ENCODE measurements at places on chromosomes 1 and 21. TPM values are rescaled to one million over a fixed set of nuclear protein-coding genes. Genes with fewer than 3 reads are reported as not detected.
A peak's percentile ranks its signal among the peaks of the same experiment; 100 is the strongest.

GRCh38 chr1:87263785-87264184 is 64.9 kb upstream of the LMO4 start:
- no peaks in the 10 kb centered on the region for H3K4me1 ChIP-seq
- no peak for DNase-seq

DNA sequence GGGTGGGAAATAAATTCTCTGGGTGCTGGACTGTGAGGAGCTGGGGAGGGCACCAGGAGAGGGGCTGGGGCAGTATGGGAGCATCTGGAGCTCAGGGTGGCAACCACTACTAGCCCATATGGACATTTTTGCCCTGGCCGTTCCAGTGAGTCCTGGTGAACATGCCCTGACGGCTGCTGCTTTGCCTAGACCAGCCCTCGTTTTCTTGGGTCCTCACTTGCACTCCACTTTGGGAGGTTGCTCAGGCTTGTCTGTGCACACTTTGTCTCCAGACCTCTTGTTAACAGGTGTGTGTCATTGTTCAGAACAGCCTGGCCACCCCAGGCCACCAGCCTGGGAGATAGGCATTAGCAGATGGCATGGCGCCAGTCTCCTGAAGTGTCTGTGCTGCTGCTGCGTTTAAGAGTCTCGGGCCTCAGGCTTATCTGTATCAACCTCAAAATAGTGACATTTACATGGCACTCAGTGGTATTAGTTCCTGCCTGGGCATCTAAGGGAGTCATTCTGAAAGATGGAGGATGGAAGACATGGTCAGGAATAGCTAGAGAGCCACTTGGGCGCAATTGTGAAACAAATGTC is 190.5 kb downstream of the PTPRU start:
- no peak overlapping the region for H3K4me3 ChIP-seq
- no peak for DNase-seq
- H3K36me3 ChIP-seq, result no peaks in the 10 kb centered on the region
- H3K27ac ChIP-seq, result no peak overlapping the region
- no peaks in the 10 kb centered on the region for H3K4me1 ChIP-seq

Gene BEND5
- total RNA-seq, result 0.77 TPM

GRCh38 chr1:107707111-107707510 is 257.9 kb downstream of the VAV3 start:
- no peak overlapping the region for H3K4me3 ChIP-seq
- H3K27me3 ChIP-seq, result no peaks in the 10 kb centered on the region

Gene GPR157
- 3.1 TPM for total RNA-seq

DNA sequence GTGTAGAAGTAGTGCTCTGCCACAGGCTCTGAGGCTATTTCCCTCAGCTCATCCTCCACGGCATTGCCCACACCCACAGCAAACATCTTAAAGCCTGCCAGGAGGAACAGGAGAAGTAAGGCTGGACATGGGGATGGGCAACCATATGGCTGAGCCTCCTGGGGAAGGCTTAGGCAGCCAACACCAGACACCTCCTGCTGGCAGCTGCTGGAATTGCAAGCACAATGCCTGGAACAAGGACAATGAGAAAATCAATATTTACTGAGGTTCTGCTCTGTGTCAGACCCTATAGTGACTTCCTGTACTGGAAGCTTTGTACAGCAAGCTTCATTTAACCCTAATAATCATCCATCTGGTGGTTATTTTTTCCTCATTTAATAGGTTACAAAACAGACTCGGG is 8.2 kb downstream of the MATN1 start:
- H3K36me3 ChIP-seq, result no peaks in the 10 kb centered on the region
- H3K27me3 ChIP-seq, result peaks cover 5% of the 10 kb centered on the region
- H3K4me3 ChIP-seq, result no peak overlapping the region
- no peak overlapping the region for H3K27ac ChIP-seq

Gene RASSF5
- total RNA-seq, result 1.8 TPM

DNA sequence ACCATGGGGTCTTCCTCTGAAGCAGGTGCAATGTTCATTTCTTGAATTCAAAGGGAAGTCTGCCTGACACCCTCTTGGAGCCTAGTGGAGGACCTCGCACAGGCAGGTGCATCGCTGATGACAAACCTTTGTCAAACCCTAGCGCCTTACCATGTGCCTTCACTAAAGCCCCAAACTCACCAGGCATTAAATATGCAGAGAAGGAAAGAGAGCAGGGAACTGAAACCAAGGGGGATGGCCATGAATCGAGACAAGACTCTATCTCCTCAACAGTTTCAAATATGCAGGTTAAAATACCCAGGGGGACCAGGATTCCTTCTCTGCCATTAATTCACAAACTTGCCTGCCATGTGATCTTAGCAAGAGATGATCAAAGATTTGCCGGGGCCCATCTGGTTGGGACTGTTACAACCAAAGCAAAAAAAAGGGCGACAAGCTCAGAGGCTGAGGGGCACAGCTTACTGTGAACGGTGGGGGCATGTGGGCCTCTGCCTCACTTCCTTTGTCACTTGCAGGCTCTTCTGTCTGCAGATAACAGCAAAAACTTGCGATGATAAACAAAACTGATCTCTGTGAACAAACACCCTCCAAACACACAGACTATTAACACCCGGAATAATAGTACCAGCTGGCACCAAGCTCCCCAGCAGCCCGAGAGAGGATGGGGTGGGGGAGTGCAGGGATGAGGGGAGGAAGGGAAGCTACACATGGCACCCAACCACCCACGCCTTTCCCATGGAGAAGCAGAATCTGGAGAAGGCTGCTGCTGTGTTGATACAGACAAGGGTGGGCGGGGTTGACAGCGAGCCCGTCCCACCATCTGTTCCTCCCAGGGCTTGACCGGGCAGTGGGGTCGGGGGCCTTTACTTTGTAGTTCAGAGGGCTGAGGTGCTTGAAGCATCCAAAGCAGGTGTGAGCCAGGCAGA is 33.9 kb downstream of the TMEM63A start:
- no peak overlapping the region for H3K27ac ChIP-seq
- H3K4me3 ChIP-seq, result no peak overlapping the region
- no peaks in the 10 kb centered on the region for H3K4me1 ChIP-seq
- peaks cover 20% of the 10 kb centered on the region for H3K36me3 ChIP-seq
- no peaks in the 10 kb centered on the region for H3K27me3 ChIP-seq
- no peak for DNase-seq

- no peaks in the 10 kb centered on the region for H3K27me3 ChIP-seq
- H3K4me1 ChIP-seq, result no peaks in the 10 kb centered on the region
- no peaks in the 10 kb centered on the region for H3K36me3 ChIP-seq
- peak; percentile 86 for DNase-seq
Observed at GRCh38 chr1:67831850-67832513, 1.3 kb downstream of the GNG12 start.

GRCh38 chr1:147283011-147283410 is 40.5 kb downstream of the CHD1L start:
- no peaks in the 10 kb centered on the region for H3K4me1 ChIP-seq
- DNase-seq, result no peak
- H3K27ac ChIP-seq, result no peak overlapping the region
- H3K27me3 ChIP-seq, result no peaks in the 10 kb centered on the region

DNA sequence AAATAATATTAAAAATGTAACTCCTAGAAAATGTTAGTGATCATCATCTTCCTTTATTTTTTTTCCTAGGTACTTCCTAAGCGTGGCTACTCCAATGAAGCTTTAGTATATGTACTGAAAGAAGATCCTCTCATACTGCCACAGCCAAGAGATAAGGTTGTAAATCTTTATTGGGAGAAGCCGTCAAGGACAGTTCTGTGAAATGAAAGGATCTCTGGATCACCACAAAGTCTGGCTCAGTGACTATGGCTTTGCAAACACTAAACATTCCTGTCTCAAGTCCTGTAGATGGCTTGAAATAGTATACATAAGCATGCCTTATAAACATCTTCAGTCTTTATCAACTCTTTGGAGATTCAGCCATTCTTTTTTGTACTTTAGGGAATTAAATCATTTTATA is 61.2 kb upstream of the DPH5 start:
- H3K4me1 ChIP-seq, result no peaks in the 10 kb centered on the region
- DNase-seq, result no peak
- H3K4me3 ChIP-seq, result no peak overlapping the region
- H3K27me3 ChIP-seq, result no peaks in the 10 kb centered on the region

GRCh38 chr1:230175163-230175747 is 108.2 kb downstream of the GALNT2 start:
- no peak overlapping the region for H3K27ac ChIP-seq
- H3K36me3 ChIP-seq, result peaks cover 4% of the 10 kb centered on the region
- H3K27me3 ChIP-seq, result no peaks in the 10 kb centered on the region
- no peak for DNase-seq

DNA sequence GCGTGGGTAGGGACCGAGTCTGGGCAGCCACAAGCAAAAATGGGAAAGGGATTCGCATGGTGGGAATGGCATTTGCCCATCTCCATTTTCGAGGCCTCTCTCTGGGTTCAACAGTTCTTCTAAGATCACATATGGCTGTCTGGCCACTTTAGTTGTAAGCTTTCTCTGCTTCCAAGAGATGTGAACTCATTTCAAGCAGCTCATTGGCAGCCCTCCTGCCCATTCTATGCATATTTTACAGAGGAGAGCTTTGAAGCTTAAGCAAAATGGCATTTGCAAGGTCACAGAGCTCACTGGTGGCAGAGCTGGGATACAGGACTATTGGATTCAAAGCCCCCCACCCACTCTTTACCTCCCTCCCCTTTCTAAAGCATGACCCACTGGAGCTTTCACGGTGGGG is 93.7 kb downstream of the HHIPL2 start:
- H3K4me1 ChIP-seq, result peaks cover 6% of the 10 kb centered on the region
- no peaks in the 10 kb centered on the region for H3K27me3 ChIP-seq
- H3K27ac ChIP-seq, result no peak overlapping the region
- H3K36me3 ChIP-seq, result no peaks in the 10 kb centered on the region
- peak; percentile 15 for DNase-seq

Gene CHAF1B
- total RNA-seq, result 1.0 TPM

Gene NBPF10
- 5.1 TPM for total RNA-seq

GRCh38 chr1:221503268-221503667 is 238.6 kb downstream of the DUSP10 start:
- no peak overlapping the region for H3K27ac ChIP-seq
- no peak for DNase-seq
- no peaks in the 10 kb centered on the region for H3K27me3 ChIP-seq
- no peak overlapping the region for H3K4me3 ChIP-seq

DNA sequence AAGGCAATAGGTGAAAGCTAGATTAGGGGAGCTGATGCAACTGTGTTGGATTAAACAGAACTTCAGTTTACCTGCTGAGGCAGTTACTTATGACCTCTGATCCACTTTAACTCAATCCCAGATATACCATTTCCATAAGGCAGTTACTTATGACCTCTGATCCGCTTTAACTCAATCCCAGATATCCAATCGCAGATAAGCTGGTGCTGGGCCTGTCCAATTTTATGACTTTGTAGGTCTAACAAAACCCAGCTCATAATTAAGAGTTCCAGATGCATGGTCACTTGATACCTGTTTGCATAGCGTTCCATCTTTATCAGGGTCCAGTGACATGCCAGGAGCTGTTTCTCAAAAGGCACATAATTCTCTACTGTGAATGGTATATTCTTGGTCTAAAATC is 396.0 kb downstream of the AGBL4 start:
- no peaks in the 10 kb centered on the region for H3K4me1 ChIP-seq
- no peak overlapping the region for H3K27ac ChIP-seq
- no peaks in the 10 kb centered on the region for H3K27me3 ChIP-seq
- H3K36me3 ChIP-seq, result no peaks in the 10 kb centered on the region
- H3K4me3 ChIP-seq, result no peak overlapping the region

Gene E2F2
- 0.17 TPM for total RNA-seq

DNA sequence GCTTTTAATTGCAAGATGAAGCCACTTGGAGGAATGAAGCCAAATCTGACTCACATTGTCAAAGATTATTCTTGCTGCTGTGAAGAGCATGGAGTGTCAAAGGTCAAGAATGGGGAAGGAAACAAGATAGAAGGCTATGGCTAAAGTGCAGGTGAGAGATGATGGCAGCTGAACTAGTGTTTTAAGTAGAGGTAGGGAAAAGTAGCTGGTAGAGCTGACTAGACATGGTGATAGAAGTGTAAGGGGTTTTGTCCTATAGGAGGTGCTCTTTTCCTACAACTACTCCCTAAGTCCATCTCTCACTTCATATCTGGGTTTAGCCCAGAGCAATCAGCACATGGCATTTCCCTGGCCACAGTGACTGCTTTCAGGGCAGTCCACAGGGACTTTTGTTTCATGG is 11.8 kb downstream of the UBE2T start:
- H3K27ac ChIP-seq, result no peak overlapping the region
- no peak overlapping the region for H3K4me3 ChIP-seq
- no peaks in the 10 kb centered on the region for H3K27me3 ChIP-seq

- no peaks in the 10 kb centered on the region for H3K27me3 ChIP-seq
- no peaks in the 10 kb centered on the region for H3K36me3 ChIP-seq
- H3K4me3 ChIP-seq, result no peak overlapping the region
- no peak for DNase-seq
Observed at GRCh38 chr1:81237473-81238089, 563.2 kb upstream of the ADGRL2 start.

Gene HTR6
- total RNA-seq, result not detected

DNA sequence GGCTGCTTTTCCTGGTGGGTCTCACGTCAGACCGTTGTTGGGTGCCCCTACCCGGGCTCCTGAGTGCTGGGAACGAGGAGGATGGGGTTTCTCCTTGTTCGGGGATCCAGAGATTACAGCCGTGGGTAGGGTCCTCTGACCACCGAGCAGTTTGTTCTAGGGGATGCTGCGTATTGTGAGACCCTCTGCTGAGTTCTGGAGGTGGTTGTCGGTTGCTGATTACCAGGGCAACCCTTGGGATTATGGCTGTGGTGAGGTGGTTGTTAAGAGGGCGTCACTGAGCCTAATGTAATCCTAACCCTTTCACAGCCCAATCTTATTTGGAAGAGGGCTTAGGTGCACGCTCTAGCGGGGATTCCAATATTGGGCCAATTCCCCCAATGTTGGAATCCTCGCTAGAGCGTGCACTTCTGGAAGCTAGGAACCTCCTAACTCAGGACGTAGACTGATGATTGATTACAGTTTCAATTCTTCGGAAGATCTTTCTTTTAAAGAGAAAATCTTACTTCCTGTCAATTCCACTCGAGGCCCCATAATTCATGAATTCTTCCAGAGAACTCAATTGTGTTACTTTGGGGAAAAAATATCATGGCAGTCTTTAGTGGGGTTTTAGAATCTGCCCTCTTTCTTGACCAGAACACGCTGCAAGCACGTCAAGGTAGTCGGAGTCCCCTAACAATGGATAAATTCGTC is 483 bp downstream of the TCEANC2 start:
- peaks cover 1% of the 10 kb centered on the region for H3K36me3 ChIP-seq
- H3K27ac ChIP-seq, result peak overlapping the region; percentile 93
- DNase-seq, result peak; percentile 18
- no peaks in the 10 kb centered on the region for H3K27me3 ChIP-seq
- peak overlapping the region; percentile 77 for H3K4me3 ChIP-seq
- H3K4me1 ChIP-seq, result no peaks in the 10 kb centered on the region

DNA sequence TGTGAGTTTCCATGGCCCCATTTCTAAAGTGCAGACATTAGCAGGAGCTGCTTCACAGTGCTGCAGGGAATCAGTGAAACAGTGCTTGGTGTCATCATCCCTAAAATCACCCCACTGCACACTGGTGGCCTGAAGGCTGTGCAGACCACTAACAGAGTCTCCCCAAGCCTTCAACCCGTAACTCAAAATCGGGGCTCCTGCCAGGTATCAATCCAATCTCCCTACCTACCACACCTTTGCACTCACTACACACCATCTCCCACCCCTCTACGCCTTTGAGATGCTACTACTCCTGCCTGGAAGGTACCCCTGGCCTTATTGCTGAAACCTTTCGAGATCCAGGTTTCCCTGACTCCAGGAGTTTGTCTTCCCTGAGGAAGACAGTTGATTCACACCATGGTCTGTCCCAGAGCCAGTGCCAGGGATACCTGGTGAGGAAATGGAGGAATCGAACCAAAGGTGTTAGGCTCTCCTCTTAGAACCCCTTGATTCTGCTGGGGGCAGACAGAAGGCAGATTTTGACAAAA is 25.5 kb downstream of the SLC2A1 start:
- no peak for DNase-seq
- H3K27ac ChIP-seq, result no peak overlapping the region
- H3K36me3 ChIP-seq, result peaks cover 17% of the 10 kb centered on the region
- no peaks in the 10 kb centered on the region for H3K27me3 ChIP-seq
- H3K4me3 ChIP-seq, result no peak overlapping the region

Measured in fibroblast of lung (primary cell).